ENCODE measurements at places on chromosomes 16 and 17.

DNA sequence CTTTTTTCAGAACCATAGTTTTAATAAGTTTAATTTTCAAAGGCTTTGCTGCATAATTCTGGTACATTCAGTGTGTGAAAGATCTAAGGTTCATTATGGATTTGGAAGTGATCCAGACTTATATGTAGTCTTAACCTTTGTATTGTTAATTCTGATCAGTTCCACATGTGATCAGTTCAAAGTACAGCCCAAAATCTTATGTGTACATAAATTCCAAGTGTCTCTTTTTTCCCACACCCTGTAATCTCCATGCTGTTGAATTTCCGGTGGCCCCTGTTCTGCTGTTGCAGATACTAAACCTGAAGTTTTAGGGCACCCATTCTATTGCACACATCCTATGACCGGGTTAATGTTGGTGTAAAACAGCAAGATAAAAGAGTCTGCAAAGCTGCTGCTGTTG lies 1147.5 kb upstream of the CDH8 start:
- DNase-seq, result no peak

GRCh38 chr17:44922136-44922535 lies 6.8 kb upstream of the GFAP start:
- no peak for DNase-seq

GRCh38 chr17:1750628-1751027 lies 8.0 kb downstream of the SERPINF2 start:
- DNase-seq, result no peak

DNA sequence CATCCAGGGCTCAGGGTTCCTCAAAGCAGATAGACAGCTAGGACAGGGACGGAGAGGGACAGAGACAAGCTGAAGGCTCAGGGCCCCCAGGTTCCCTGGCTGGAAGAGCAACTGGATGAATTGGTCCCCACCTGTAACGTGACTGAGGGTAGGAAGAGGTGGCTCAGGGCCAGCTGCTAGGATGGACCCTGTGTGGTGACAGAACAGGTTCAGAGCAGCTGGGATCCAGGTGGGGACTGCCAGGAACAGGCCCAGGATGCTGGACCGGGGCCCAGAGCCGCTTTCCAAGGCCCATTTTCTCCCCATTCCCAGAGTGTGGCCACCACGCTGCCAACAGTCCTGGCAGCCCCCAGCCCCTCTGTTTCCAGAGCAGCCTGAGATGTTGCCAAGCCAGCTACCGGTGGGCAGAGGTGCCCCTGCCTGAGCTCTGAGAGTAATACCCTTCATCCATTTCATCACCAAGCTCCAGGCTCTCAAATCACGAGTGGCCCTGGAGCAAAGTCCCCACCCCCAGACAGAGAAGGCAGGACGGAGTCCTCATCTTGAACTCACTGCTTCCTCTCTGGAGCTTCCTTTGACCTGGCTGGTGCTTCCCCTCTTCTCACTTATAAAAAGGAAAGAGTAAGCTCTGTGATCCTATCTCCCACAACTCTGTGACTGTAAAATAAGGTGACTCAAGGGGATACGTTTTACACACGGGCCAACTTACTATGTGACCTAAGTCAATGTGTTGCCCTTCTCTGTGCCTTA lies 79.6 kb downstream of the TMEM132E start:
- no peak for DNase-seq

- DNase-seq, result no peak
Measured at GRCh38 chr16:71846431-71846830, 655 bp downstream of the ATXN1L start.

GRCh38 chr17:73010414-73010813 lies 82.1 kb downstream of the SLC39A11 start:
- DNase-seq, result no peak

GRCh38 chr17:73141411-73141810 lies 23.4 kb upstream of the SSTR2 start:
- no peak for DNase-seq

DNA sequence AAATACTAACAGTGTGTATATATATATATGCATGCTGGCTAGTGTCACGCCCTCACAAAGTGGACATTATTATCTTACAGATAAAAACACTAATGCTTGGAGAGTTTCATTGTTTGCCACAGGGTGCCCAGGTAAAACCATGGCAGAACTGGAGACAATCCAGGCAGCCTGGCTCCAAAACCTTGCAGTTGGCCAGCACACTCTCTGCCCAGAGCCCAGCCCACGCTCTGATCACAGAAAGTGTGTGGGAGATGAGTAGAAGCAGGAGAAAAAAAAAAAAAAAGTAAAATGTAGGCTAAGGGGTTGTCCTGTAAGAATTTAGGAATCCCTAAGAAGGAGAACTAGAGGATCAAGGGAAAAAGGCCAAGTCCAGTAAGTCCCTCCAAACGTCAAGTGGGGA lies 538.0 kb downstream of the CDH13 start:
- no peak for DNase-seq
